ENCODE measurements at places on chromosomes 6 and 20.

GRCh38 chr6:169953686-169954085 is 202.3 kb downstream of the ERMARD start:
- DNase-seq: no peak

GRCh38 chr6:56949265-56949664 is 5.6 kb upstream of the BEND6 start:
- DNase-seq: no peak

- DNase-seq: no peak
Observed at GRCh38 chr6:17831135-17831534, 124.4 kb upstream of the NUP153 start.

DNA sequence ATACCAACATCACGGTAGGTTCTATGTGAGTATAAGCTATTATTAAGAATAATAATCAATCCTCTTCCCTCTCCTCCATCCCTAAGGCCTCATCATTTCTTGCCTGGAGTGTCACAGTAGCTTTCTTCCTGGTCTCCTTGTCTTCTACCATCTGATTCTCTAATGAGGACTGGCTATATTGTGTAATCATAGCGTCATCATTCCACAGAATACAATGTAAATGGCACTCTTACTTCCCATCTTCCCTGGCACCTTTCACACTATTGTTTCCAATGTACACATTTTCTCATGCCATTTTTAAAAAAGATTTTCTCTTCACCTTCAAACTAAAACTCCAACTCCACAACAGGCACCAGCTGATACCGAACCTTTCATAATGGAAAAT is 2.2 kb upstream of the BTN3A2 start:
- no peak for DNase-seq

DNA sequence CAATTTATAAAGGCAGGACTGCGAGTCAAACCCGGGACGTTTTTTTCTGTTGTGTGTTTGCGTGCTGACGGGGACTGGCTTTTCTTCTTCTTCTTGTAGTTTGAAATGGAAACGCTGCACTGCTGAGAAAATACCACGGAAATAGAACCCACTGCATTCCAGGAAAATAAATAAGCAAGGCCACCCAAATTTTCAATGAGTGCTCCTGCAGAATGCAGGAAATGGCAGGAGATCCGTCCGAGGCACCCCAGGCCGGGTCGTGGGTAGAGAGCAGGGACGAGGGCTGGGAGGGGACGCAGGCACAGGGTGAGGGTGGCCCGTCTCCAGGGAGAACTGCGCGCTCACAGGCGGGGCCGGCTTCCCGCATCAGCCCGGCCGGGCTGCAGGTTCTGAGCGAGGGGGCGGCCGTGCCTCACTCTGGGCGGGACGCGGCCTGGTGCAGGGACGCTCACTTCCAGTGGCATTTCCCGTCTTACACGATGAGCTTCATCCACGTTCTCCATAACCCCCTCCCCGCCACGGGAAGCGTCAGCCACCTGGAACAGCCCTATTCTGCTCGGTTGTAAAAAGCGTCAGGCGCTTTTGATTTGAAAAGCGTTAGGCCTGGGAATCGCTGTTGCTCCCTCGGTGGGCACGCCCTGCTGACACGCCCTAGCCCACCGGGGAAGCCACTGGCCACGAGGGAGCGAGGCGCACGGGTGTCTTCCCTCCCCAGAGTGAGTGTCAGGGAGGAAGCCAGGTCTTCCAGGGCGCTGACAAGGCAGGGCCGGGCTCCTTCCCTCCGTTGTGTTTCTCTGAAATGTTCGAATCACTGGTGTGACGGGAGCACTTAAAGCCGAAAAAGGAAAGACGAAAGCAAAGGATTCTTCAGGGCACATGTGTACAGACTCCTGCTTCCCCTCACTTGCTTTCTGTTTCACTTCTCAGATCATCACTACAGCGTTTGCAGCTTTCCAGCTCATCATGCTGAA is 17.9 kb upstream of the EXOC2 start:
- no peak for DNase-seq

- no peak for DNase-seq
Observed at GRCh38 chr20:33680686-33681085, 5.5 kb downstream of the E2F1 start.

DNA sequence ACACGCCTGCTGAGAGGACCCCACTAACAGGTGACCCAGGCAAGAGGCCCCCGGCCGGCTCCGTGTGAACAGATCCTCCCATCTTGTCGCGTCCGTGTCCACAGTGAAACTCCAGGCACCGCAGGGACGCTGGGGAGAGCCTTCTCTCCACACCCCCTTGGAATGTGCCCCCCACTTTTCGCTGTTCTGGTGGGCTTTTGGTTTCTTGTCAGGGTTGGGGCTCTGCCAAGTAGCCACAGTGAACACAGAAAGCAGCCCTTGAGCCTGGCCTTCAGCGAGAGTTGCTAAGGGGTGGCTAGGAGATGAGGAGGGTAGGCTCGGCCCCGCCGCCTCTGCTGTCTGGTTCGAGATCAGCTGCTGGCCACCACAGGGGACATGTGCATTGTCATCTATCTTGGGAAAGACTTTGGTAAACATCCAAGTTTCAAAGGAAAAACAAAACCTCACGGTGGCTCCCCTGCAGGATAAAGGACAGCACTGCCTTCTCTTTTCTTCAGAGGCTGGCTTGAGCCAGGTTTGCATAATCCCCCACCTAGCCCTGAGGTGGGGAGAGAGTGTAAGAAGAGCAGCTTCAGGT is 22.7 kb downstream of the SYNDIG1 start:
- DNase-seq: no peak

GRCh38 chr6:4460586-4461475 is 315.4 kb upstream of the CDYL start:
- DNase-seq: peak; percentile 23

- no peak for DNase-seq
Observed at GRCh38 chr20:55974491-55975202, 30.7 kb downstream of the CBLN4 start.

DNA sequence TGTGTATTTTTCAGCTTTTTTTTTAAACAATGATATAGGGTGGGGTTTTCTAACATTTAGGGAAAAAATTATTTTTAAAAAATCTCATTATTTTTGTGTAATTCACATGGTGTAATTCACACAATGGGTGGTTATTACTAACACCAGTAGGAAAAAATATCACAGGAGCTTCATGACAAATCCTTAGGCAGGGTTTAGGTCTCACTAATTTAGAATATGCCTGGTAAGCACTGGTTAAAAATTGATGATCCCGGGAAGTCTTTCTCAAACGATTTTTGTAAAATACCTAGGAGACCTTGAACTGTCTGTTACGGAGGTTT is 29.5 kb upstream of the ZNF217 start:
- no peak for DNase-seq
